ENCODE measurements at places on chromosomes 7 and 10.

DNA sequence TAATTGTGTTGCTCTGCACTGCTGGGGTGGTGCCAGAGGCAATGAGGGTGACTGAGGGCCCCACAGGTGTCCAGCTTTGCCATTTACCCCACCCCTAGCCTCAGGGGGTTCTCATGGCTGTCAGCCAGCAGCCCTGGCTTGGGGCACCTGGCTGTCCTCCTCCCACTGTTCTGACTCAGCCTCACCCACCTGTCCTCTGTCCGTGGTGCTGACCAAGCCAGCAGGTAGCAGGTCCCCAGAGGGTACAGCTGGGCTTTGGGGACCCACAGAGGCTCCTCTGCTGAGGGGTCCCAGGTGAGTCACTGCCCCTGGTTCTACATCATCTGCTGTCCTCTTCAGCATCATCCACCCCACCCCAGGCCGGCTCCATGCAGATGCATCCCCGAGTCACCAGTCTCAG, 32.2 kb upstream of the ZNF716 start:
- no peak for DNase-seq

DNA sequence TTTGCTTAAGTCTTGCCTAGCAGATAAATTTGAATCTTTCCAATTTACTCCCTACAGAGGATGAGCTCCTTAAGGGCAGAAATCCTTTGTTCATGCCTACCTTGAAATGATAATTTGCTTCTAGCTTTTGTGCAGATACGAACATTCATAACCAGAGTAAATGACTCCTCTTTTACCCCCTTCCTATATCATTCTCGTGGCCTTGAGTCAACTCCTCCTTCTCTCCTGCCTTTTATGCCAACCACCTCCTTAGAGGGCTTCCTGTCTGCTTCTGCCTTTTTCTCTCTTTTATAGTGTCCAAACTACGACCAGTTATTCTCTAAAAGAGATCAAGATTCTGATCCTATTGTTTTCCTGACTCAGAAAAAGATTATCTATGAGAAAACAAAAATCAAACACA, 36.4 kb downstream of the MYPN start:
- DNase-seq: no peak

DNA sequence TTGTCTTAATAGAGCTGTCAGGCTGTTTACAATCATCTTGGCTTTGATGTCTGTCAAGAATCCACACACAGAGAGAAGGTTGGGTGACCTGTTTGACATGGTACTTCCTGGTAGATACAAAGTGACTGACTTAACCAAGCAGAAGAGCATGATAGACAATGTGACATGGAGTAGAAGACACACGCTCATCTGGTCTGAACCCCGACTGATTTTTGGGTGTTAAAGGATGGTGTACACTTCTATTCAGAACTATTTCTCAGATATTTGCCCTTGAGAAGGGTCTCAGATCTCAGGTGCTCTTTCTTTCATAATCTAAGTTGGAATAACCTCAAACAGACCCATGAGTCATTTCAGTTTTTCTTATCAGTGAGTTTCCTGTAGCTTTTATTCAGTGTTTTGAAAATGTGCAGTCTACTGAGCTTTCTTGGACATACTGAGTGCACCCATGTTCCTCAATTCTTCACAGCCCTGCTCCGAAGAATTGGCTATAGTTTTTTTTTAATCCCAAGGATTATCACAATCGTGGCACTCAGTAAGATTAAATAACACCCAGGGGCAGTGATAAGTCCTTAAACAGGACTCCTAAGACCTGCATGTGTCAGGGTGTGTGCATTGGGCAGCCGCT, 46.4 kb upstream of the NXPH1 start:
- no peak for DNase-seq

DNA sequence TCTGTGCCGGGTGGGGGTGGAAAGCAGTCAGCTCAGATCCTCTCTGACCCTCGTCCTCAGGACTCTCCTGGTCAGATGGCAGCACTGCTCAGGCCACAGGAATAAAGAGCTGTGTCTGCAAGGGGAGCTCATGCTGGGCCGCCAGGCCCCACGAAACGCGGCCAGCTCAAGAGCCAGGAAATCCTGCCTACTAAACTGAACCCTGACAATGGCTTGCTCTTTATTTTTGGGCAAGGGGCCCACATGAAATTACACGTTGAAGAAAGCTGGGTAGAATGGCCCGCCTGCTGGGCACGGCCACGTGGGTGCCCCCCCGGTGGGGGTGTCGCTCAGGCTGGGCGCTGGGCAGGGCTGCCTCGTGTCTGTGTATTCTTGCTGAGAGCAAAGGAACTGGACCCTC, 103.0 kb downstream of the ITIH5 start:
- DNase-seq: no peak

GRCh38 chr7:28957064-28957750, 923 bp downstream of the TRIL start:
- DNase-seq: no peak

DNA sequence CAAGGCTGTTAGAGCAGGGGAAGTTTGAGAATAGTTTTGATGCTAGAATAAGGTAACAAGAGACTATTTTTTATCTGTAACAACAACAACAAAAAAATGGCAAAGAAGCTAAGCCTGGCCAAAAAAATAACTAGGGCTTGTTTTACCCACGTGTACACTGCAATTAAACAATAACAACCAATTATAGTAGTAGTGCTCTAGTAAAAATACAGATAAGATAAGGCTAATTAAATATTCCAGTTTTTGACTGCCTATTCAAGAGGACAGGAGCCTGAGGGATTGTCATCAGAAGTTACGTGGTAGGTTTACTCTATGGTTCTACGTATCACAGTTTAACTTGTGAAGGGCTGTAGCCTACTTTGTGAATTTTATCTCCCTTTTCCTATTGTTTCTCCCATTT, 29.2 kb downstream of the PCGF5 start:
- DNase-seq: no peak

DNA sequence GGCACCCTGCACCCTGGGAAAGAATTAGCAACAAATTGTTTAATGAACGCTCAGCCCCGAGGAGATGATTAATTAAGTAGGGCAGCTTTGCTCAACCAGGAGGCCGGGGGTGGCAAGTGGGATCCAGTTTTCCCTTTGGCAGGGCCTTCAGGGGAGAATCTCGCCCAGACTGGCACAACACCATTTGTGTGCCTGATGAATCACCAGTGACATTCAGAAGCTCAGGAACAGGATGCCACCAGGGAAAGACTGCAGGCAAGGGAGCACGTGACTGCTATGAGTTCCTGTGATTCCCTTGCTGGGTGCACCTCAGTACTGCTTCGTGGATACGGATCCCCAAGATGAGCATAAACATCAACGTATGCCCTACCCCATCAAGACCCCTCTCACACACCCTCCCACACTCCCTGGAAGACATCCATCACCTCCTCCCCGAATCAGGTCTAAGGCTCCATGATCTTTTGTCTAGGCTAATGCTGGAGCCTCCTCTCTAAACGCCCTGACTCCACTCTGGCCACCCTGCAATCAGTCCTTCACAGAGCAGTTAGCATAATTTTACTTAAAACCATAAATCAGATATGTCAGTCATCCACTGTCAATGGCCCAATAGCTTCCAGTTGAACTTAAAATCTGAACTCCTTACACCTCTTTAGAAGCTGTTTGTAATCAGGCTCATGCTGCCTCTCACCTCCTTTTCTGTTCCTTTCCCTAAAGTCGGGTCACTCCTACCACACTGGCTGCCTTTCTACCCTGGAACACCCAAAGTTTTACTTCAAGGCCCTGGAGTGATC, 109.2 kb upstream of the AGK start:
- DNase-seq: no peak

DNA sequence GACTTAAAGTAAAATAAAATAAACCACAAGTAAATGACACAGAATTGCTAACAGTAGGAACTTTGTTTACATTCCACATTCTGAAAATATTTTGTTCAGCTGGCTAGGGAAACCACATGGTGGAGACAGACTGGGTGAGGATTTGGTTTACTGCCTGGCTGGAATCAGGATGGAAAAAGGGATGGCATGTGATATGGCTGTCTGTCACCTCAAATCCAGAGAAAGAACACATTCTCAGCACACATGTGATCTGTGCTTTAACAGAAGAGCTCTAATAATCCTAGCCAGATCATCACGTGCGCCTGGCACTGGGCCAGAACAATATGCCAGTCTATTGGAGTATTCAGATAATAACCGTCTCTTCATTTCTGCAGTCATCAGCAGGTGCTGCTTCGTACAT, 90.9 kb upstream of the PIP4K2A start:
- DNase-seq: no peak

DNA sequence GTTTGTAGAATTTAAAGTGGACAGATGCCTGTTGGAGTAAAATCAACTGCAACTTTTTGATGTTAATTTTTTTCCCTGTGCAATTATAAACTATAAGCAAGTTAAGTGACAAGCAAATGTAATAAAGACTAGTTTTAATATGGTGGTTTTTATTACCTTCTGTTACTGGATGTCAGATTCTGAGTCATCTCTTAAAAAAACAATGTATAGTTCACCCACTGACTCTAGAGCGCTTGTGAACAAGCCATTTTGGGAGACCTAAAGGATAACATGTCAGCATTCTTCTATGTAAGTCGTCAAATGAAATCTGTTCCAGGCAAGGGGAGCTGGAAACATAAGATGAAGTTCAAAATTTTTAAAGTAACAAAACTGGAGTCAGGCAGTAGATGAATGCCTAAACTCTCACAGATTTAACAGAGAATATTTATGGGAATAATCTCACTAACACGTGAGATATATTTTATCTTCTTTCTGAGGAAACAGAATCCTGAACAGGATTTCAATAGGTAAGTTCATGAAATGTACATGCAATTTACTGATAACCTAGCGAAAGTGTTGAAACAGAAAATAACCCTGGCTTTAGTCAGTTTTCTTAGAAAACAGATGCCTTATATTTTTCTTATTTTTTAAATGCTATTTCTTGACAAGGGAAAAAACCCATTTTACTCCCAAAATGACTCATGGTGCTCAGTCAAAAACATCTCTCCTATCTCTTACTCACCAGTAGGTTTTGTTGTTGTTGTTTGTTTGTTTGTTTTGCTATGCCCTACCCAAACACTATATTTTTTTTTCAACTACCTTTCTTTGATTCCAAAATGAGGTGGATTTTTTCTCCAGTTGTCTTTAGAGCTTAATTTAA, 91.7 kb downstream of the SLC39A12 start:
- no peak for DNase-seq

GRCh38 chr7:125222596-125222995, 293.0 kb upstream of the POT1 start:
- DNase-seq: no peak

DNA sequence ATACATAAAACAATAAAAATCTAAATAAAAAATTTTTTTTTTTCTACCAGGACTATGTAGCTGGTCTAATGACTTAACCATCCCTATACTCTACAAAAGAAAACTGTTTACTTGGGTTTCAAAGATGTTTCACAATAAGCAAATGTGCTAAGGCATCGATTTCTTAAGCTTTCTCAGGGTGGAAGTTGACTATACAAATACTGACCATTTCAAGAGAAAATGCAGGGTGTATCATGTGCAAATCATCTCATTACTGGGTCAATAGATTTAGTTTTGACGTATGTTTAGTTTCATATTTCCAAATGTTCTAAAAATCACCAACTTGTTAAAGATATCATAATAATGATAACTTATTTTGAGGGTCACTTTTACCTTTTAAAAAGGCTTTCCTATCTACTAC, 7.5 kb downstream of the NRP1 start:
- no peak for DNase-seq

DNA sequence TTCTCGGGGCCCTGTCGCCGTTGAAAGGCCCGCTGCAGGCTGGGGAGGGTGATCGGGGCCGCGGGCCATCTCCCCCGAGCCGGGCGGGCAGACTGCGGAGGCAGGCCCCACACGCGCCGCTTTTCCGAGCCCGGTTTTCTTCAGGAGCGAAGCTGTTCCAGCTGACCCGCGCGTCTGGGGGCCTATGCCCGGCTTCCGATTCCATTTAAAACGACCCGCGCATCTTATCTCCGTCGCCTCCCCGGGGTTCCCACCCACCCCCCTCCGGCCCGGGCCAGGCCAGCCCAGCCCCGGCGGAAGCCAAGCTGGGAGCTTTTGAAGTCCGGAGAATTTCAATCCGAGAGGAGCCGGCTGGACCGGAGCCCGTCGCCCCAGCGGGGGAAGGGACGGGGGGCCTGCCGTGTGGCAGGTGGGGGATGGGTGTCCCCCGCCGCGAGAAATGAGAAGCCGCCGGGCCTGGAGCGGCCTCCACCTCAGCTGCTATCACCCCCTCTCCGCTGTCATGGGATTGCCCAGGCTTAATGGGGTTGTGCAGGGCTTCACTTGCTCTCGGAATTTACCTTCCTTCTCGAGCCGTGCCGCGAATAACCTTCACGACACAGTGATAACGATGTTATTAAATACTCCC, 3.1 kb upstream of the EVX1 start:
- DNase-seq: no peak

GRCh38 chr7:158236400-158236799, 351.2 kb downstream of the PTPRN2 start:
- DNase-seq: no peak

DNA sequence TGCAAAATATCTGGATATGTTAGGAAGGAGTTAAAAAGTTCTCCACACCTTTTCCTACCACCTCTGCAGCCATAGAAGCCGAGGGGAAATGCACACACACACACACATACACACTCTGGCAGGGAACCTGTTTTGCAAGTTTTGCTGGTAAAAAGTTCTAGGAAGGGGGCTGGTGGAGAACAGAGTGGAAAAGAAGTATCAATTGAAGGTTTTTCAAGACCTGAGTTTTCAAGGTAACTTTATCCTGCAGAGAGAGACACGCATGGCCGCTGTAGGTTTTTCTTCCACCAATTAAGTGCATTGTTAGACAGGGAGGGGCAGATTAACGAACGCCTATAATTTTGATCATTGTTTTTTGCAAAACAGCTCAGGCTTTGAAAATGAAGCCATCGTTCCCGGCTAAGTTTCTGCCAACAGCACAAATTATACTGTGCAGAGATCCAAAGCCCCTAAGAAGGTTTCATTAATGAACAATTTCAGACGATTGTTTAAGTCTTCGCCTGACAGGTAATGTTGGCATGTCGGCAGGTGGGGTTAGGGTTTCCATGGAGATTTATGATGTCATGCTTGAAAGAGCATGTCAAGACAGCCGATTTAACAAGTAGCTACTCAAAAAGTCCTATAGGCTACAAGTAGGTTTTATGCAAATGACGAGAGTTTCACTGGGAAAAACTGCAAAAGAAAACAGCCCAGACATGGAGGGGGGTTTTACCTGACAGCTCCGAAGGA, 29.7 kb downstream of the KIAA1217 start:
- DNase-seq: no peak

GRCh38 chr10:60496181-60496580, 106.5 kb upstream of the ANK3 start:
- DNase-seq: no peak

GRCh38 chr10:85124603-85125051, 796.2 kb downstream of the CCSER2 start:
- DNase-seq: no peak

DNA sequence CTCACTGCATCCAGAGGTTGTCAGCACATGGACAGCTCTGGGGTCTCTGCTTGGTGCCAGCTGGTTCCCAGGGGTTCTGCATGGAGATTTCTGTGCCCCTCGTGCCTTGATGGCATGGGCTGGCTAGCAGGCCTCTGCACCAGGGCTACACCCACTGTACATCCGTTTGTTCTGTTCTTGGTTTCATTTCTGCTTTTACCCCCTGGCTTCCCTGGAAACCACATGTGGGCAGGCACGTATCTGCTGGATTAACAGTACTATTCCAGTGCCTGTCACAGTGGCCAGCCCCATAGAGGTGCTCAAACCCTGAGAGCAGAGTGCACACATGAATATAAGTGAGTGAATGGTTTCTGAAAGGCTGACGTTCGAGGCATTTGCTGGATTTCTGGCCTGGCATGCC, 207.2 kb upstream of the GPR26 start:
- DNase-seq: no peak
